ENCODE measurements at places on chromosomes 12 and 14.

GRCh38 chr14:93004699-93005082 lies 81.7 kb downstream of the CHGA start:
- no peak for DNase-seq

- DNase-seq: no peak
These were observed 106.2 kb downstream of the DAAM1 start for GRCh38 chr14:59294662-59294992.

- DNase-seq: no peak
These were observed 110.9 kb upstream of the PLXNC1 start for GRCh38 chr12:94037444-94037843.

- no peak for DNase-seq
These were observed 15.4 kb downstream of the TEAD4 start for GRCh38 chr12:2974560-2974971.

GRCh38 chr14:66833816-66834215 lies 325.9 kb downstream of the GPHN start:
- DNase-seq: no peak

DNA sequence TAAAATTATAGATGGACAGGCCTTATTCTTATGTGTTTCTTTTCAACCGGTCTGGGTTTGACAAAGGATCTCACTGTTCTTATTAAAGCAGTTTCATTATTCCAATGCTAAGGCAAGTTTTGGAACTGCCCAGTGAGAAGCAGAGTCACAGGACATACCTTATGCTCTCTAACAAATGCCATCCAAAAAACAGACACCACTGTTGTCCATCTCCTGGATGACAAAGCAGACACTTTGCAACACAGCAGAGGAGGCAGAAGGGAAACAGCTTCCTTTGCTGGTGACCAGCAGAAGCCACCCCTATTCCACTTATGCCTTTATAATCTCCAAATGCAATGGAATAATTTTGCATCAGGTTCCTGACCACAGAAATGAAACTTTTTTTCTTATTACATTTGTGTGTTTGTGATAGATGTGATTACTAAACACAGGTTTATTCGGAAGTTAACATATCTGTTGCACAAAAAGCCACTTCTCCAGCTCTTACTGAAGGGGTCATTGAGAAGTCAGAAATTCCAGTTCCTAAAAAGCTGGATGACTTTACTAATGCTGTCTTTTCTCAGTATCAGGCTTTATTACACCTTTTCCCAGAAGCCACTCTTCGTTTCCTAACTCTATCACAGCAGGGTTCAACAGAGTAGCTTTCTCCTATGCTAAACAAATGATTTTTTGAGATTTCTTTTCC lies 115.6 kb downstream of the BTG1 start:
- no peak for DNase-seq

GRCh38 chr14:93723001-93723400 lies 65.3 kb downstream of the PRIMA1 start:
- no peak for DNase-seq

DNA sequence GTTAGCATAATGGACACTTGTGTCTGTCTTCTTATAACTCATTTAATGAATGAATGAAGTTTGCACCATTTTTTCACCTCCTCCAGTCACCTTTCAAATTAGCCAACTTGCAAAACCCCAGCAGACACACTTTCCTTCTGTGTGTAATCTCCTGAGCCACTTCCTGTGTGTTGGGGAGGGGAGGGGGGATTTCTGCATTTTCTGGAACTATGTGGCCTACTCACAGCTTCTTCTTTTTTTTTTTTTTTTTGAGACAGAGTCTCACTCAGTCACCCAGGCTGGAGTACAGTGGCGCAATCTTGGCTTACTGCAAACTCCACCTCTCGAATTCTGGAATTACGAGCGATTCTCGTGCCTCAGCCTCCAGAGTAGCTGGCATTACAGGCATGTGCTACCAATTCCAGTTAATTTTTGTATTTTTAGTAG lies 4.1 kb upstream of the SERPINA1 start:
- no peak for DNase-seq

DNA sequence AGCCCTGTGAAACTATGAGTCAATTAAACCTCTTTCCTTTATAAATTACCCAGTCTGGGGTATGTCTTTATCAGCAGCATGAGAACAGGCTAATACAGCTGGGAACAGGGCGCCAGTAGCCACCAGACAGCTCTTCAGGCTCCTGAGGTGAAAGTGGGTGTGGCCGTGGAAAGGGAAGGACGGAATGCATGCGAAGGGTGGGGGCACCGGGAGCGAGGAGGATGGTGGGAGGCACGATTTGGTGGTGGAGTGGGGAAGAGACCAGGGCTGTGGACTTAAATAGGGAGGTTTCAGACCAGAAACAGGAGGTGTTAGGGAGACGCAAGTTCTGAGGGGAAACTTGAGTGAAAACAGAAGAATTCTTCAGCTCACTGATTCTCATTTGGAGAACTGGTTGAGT lies 44.1 kb upstream of the CHST11 start:
- DNase-seq: no peak

DNA sequence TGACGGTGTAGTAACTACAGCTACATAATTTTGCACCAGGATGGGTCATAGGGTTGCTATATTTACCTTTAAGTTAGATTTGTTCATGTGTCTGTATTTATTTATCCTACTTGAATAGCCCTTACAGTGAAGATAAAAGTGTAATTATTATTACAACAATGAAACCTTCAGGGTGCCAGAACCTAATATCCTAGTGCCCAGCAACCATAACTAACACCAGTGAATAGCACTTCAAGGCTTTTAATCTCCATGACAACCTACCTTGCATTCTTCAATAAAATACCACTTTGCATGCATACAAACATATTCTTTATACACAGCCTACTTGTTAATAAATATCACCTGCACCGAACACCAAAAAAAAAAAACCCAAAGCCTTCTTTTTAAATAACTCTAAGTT lies 58.7 kb upstream of the G2E3 start:
- peak; percentile 93 for DNase-seq

GRCh38 chr12:53989227-53990113 lies 4.5 kb downstream of the HOXC10 start:
- DNase-seq: no peak

DNA sequence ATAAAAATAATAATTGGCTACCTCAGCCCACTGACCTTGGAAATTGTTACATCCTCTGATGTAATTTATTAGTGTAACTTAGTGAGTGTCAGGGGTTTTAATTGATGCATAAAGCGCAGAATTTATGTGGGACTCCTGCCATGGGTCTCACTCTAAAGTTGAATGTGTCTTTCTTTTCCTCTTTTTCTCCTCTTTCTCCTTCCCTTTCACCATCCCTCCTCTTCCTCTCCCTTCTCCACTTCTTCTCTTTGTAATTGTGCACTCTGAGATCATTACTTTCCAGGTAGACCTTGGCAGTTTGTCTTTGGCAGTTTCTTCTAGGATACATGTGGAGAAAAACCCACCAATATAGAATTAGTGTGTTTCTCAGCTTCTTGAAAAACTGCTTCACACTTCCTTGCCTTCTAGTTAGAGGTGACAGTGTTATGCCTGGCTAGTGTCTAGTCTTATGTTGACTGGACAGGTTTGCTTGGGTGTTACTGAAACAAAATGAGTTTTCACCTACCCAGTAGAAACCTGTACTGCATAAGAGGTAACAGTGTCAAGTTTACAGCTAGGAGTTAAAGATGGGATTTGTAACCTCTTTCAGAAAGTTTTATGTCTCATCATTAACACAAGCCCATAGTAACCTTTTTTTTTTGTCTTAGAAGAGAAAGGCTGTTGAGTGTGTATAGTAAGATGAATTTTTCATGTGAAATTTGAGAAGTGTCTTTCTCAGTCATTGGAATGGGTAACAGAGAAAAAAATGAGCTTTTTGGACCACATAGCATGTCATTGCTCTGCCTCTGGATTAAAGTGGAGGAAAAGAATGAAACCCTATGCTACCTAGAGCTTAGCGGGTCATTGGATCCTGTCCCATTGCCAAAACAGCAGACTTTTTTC lies 18.6 kb downstream of the PELI2 start:
- DNase-seq: no peak

DNA sequence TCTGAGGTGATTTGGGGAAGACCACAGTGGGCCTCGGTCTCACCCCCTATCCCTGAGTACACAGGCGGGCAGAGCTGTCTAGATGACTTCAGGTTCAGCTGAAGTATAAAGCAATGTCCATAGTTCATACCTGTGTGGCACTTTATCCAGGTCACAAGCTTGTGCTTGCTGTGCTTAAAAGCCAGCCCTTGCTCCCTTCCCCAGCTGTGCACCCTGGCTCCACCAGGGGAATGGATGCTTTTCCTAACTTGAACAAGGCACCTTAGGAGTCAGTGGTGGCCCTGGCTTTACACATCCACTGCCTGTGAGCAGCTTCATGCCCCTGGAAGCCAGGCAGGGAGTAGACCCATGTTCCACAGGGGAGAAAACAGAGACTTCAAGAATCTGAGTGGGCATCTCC lies 5.5 kb downstream of the CARMIL3 start:
- DNase-seq: no peak

DNA sequence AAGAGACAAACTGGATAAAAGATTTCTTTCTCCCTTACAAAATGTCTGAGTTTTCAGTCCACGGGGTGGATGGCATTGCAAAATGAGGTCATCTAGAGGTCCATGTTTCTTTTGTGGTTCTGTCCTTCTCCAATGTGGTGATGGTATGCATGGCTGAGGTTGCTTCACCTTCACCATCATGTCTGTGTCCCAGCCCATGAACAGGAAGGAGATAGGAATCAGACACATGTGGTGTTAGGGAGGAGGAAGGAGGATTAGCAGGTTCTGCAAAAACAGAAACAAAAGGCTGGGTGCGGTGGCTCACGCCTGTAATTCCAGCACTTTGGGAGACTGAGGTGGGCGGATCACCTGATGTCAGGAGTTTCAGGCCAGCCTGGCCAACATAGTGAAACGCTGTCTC lies 11.0 kb upstream of the AEBP2 start:
- DNase-seq: no peak

DNA sequence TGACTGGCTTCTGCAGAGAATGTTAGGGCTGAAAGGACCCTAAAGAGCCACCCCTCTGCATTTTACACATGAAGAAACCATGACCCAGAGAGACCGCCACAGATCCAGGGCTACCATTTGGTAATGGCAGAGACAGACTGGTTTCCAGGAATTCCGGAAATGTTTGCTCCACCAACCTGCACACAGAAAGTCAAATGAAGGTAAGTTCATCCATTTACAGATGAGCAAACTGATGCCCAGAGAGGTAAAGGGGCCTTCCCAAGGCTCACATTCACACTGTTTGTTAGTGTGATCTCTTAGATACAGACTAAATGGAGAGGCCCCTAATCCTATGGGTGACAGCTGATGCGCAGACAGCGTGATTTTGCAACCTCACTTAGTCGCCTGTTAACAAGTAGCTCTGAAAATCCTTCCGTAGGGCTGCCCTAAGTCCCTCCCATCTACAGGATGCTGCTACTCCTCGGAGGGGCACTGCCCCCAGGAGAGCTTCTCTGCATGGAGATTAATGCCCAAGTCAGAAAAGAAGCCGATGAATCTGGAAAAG lies 33.8 kb downstream of the ZFP36L1 start:
- no peak for DNase-seq

DNA sequence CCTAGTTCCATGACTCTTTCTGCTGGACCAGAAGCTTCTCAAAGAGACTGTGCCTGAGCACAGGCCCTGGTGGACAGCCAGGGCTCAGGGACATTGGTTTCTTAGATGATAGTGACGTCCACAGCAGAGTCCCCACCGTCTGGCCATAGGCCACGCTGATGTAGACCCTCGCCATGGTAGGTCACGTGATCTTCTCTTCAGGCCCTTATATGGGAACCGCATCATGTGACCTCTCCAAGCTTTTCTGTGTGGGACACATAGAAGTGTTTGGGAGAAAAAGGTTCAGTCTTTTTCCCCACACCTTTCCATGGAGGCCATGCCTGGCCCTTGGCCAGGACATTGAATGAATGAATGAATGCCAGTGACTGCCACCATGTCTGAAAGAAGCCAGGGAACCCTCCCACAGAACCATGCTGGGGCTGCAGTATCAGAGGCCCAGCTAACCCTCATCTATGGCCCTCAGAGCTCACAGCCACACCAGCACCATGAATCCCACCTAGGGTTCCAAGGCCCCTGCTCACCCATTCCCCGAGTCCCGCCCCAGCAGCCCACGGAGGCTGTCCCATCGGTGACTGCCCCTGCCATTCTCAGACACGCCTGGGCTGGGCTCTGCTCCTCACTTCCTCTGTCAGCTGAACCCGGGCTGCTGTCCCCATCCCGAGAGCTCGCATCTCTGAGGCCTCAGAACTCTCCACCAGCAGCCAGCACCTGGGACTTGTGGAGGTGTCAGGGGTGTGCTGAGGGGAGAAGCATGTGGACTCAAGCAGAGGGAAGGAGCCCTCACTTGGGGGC lies 292.1 kb downstream of the ADGRD1 start:
- no peak for DNase-seq

GRCh38 chr12:62789851-62790250 lies 145.1 kb downstream of the PPM1H start:
- DNase-seq: no peak

DNA sequence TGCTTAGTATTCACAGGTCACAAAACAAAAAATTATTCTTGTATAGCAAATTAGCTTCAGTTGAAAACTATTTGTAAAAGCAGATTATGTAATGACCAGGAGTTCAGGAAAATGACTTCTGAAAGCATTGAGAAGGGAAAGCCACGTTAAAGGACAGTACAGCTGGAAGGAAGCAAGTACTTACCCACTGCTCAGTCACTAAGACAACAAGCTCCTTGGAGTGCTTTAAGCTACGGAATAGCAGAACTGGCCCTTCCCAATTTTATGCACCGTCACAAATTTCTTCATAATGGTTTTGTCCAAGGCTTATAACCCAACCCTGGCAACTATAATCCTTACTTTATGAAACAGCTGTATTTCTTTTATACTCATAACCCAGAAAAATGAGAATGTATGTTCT lies 13.0 kb upstream of the SNAPC1 start:
- no peak for DNase-seq

DNA sequence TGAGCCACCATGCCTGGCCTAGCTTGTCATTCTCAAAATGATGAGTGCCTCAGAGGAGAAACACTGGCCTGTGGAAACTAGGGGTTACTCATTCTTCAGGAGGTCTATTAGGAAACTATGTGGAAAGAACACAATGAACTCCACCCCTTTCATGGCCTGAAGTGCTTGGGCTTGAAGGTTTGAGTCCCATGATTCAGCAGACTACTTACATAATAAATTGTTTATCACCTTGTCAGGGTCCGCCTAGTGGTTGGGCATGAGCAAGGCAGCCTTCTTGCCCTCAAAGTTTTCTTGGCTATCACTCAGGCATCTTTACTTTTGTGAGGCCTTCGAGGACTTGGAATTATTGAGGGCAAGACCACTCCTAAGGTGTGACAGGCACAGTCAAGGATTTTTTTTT lies 251.2 kb downstream of the ACSS3 start:
- no peak for DNase-seq

DNA sequence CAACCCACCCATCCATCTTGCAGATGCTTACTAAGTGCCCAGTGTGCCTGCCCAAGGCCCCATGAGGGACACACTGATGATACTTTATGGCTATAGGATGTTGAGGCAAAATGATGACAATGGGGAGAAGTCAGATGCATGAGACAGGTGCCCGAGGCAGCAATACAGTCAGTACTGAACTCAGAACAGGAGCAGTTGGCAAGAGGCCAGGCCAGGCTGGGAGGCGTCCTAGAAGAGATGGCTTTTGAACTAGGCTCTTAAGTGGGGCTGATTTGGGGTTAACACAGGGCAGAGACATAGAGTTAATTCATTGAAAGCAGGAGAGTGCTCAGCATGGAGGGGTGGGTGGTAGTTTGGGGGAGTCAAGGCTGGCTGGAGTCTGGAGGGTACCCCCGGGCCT lies 15.6 kb downstream of the PLBD2 start:
- peak; percentile 51 for DNase-seq
